ENCODE measurements at places on chromosomes 7 and 10.

- no peak for DNase-seq
Measured at GRCh38 chr10:125768219-125768855, 7.3 kb downstream of the MMP21 start.

GRCh38 chr7:98869027-98869596 lies 702 bp downstream of the TMEM130 start:
- no peak for DNase-seq

DNA sequence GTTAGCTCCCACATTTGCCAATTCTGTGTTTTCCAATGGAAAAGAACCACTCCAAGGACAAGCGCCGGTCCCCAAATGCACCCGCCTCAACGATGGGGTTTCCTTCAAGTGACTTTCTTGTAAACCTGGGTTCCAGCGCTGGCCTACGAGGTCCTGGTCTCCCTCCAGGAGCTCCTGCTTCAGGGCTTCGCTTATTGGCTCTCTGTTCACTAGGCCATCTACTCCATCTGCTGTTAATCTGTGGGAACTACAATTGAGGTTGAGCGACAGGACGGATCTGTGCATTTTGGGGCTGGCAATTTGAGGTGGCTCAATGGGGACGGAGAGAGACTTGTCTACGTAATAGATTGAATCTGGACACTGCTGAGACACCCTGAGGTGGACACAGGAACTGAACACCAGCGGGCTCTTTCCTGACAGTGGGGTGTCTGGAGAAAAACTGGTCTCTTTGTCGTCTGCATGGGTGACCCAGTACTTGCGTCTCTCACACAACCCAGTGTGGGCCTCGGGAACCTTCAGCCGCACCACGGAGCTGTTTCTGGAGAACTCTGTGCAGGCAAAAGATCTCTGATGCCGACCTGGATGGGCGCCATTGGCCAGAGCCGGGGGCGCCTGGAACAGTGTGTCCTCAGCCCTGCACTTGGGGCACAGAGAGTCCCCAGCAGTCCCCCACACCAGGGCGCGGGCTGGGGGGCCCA lies 115.9 kb upstream of the ADAM12 start:
- peak; percentile 14 for DNase-seq

DNA sequence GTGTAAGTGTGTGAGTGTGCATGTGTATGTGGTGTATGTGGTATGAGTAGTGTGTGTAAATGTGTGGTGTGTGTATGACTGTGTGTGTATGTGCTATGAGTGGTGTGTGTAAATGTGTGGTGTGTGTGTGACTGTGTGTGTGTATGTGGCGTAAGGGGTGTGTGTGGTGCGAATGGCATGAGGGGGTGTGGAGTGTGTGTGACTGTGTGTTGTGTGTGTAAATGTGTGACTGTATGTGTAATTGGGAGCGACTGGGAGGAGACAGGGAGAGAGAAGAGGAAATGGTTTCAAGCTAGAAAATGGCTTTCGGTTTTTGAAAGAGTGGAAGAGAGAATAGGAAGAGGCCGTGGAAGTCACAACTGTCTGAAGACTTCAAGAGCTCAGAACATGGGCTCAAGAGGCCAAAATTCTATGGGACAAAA lies 23.6 kb upstream of the GATAD1 start:
- DNase-seq = no peak

DNA sequence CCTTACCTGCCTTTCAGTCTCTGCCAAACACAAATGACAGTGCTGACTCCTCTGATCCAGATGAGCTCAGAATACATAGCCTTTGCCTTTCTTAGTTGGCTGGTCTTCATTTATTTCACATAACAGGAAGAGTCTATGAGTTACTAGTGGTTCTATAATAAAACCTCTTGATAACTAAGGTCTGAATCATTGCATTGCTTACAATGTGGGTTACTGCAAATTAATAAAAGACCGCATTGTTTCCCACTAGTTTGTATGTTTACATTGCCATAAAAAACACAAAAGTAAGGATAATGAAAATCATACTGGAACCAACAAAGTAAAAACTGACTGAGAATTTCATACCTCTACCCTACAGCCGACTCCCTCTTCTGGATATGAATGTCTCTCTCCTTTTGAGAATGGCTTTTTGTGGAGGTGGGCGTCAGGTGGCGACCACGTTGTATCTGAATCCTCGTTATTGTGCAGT lies 62.0 kb upstream of the AKR1E2 start:
- DNase-seq = no peak

Data from NCI-H774 (cell line).